ENCODE measurements at places on chromosomes 4 and X.

DNA sequence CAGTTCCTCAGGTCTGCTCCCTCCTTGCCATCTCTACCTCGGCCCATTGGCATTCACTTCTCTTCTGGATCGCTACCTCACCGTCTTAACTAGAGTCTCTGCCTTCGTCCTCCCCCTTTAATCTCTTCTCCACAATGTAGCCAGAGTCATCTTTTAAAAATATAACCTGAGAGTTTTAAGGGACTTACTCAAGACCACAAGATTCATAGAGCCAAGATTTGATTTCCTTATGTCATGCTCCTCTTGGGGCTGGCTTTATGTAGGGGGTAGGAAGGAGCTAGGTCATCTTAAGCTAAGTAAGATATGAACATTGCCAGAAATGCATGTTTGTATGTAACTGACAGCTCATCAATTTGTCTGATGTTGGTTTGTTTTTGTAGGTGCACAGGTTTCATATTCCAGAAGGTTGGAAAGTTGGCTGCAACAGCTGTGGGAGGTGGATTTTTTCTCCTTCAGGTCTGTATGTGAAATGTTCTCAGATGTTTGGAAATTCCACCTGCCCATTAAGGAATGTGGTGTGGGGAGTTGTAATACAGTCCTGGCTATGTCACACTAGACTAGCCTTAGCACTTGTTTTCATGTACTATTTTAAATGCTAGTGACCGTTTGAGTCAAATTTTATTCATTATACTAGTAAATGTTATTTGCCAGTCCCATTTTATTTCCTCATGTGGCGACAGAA lies 19.6 kb downstream of the FUNDC2 start:
- no peak for DNase-seq

- no peak for DNase-seq
Observed at GRCh38 chr4:116064331-116064730, 950.9 kb upstream of the NDST4 start.

- no peak for DNase-seq
Observed at GRCh38 chr4:184728858-184729257, 5.0 kb downstream of the CENPU start.

GRCh38 chr4:148207068-148207467 lies 235.1 kb downstream of the NR3C2 start:
- DNase-seq = no peak

GRCh38 chr4:145496292-145496691 lies 14.6 kb downstream of the SMAD1 start:
- DNase-seq = no peak

- DNase-seq = no peak
Observed at GRCh38 chr4:61446941-61447340, 246.8 kb downstream of the ADGRL3 start.

DNA sequence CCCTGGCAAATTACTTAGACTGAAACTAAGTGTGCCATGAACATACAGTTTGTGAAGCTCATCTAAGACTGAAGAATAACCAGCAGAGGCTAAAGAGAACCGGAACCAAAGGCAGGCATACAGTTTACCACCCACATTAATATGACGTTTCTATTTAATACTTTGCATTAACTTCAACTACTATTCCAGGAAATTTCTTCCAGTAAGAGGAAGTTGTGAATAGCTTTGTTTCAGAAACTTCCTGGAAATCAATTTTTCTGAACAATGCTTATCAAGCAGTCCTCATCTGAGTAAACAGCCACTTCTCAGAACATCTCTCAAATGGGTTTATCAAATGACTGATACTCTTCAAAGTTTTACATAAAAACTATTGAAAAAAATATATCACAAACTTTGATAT lies 252.7 kb downstream of the OPHN1 start:
- DNase-seq = no peak

DNA sequence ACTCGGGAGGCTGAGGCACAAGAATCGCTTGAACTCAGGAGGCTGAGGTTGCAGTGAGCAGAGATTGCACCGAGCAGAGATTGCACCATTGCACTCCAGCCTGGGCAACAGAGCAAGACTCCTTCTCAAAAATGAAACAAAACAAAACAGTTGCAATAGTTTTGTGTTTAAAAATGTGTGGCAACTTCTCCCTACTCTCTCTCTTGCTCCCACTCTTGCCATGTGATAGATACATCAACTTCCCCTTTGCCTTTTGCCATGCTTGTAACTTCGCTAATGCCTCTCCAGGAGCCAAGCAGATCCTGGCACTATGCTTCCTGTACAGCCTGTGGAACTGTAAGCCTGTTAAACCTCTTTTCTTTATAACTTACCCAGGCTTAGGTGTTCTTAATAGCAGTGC lies 52.5 kb upstream of the INTU start:
- DNase-seq = no peak

- no peak for DNase-seq
Observed at GRCh38 chrX:42804524-42804923, 26.6 kb upstream of the PPP1R2C start.

- DNase-seq = no peak
Observed at GRCh38 chrX:146481735-146482134, 327.8 kb upstream of the CXorf51B start.
